ENCODE measurements at places on chromosomes 13 and 19. TPM values are rescaled to one million over a fixed set of nuclear protein-coding genes. Genes with fewer than 3 reads are reported as not detected.

LRG1 gene
- 0.43 TPM for total RNA-seq

NBEA gene
- 27.3 TPM for total RNA-seq

CRYL1 gene
- total RNA-seq = 20.6 TPM

RAB3D gene
- 7.4 TPM for total RNA-seq
